ENCODE measurements at places on chromosomes 16 and 17.

DNA sequence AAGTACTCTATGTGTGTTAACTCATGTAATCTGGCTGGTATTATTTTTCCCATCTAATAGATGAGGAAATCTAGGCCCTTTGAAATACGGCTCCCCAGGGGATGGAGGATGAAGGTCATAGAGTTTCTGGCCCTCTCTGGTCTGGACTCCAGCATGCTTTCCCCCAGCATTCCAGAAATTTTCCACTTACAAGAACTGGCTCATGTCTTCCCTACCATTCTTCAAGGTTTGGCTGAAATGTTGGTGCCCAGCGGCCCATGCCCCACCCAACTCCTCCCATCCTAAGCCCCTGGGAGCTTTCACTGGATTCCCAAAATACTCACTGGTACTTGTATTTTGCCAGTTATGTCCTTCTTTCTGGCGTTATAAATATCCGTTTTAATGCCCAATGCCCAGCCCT, 237.5 kb upstream of the NLRP1 start:
- DNase-seq = peak; percentile 33

DNA sequence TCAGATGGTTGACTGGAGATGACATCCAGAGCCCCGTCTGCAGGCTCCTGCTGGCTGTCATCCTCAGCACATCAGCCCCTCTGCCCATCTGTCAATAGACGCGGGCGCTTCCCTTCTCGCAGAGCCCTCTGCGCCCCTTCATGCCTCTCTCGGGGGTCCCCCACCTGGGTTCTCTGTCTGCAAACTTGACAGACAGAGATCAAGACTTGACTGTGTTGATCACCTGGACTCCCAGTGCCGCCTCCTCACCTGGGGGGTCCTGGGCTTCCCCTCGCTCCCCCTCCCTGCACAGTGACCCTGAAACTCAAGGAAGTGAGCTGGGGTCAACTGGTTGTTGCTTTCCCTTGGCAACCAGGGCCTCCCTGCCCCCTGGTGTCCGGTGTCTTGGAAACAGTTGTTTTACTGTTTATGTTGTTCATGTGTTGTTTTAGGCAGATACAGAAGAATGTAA, 31.9 kb downstream of the RNF213 start:
- no peak for DNase-seq

DNA sequence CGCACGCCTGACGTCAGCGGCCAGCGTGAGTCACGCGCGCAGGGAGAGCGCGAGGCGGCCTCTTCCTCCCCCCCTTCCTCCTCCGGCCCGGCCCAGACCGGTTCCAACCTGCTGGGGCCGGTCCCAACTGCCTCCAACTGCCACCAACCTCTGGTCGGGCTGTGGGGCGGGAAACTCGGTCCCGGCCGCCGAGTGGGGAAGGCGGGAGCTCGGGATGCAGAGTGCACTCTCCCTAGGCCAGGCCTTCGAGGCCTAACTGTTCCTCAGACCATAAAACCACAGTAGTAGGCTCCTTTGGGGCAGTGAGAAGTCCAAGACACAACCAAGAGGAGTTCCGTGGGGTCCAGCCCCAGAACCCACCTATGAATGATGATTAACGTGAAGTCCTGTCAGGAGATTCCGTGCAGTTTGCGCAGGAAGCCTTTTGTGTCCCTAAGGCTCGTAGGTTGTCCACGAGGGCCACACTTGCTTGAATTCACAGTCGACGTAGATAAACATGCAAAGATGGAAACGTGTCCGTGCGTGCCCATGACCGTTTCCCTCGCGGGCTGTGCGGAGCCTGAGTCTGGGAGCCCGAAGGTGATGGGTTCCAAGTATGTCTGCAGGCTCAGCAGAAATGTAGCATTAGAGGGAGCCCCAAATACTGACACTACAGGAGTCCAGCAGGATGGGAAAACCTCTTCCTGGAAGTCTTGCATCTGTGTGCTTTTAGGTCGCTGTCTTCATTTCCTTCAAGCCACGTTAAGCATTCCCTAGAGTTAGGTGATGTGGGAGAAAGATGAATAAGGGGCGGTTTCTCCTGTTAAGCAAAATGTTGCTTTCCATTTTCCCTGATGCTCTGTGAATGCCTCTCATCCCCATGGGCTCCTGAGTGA, 647 bp downstream of the UNK start:
- peak; percentile 92 for DNase-seq

DNA sequence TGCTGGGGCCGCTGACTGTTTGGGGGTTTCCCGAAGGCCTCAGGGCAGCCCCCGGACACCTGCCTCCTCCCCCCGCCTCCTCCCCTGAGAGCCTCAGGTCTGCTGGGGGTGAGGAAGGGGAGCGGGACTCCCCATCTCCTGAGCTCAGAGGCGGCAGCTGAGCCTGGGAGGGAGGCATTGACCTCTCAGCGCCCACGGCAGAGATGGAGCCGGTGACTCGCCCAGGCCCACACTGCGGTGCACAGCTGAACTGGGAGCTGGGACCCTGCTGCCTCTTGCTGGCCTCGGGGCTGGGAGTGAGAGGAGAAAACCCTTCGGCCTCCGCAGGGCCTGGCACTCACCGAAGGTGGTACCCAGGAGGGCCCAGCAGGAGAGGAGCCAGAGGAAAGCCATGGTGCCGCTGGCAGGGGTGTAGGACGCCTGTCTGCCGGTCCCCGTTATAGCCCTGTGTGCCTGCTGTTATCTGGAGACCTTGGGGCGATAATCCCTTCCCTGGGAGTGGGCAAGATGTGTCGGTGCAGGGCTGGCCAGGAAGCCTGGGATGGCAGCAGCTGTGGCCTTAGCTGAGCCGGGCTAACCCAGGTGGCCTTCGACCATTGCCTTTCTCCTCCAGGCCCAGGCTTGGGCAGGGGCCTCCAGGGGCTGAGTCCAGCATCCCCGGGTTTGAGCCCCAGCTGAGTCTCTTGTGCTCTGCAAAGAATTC, at the start of gene CTRB2:
Gene CTRB2 (minus strand): TSS at position 413 of the 703 bp plus-strand sequence. CDS start 20 bp downstream, at position 393.
- DNase-seq = no peak

DNA sequence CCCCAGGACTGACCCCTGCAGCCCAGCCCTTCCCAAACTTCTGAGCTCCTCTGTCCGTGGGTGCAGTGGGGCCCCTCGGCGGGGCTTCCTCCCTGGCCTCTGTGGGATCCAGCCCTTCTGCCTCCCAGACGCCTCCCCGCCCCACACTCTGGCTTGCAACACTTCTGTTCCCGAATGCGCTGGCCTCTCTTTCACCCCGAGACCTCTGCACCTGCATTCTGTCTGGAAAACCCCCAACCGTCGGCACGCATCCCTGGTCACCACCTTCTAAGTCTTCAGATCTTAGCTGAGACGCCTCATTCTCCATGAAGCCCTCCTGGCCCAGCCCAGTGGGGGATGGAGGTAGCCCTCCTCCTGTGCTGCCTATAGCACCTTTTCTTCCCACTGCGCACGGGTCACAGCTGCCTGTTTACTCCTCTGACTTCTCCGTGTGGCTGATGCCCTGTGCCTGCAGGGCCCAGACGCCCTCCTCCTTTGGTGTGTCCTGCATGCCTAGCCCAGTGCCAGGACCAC, 26.4 kb downstream of the TMEM235 start:
- no peak for DNase-seq

- no peak for DNase-seq
Measured at GRCh38 chr17:70808596-70808995, 639.3 kb downstream of the KCNJ2 start.

- DNase-seq = no peak
Measured at GRCh38 chr16:82156761-82157533, 13.1 kb downstream of the MPHOSPH6 start.

GRCh38 chr17:63420868-63421680, 25.0 kb downstream of the CYB561 start:
- DNase-seq = no peak

DNA sequence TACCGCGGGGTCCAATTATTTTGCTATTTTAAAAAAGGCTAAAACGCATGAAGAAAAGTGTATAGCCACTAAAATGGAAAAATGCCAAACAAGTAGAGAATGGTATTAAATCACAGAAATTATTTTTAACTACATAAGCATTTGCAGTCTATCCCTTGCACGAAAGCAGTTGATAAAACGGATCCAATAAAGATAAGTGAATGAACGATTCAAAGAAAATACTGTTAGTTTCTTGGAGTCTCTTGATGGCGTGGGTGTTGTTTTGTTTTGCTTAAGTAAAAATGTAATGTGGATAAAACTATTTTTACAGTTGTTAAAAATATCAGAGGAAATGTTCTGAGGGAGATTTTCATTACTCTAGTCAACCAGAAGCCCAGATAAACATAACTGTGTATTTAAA, 9.3 kb downstream of the HS3ST3A1 start:
- DNase-seq = no peak

- DNase-seq = no peak
Measured at GRCh38 chr17:19771971-19772630, 24.0 kb upstream of the ALDH3A1 start.

- peak; percentile 55 for DNase-seq
Measured at GRCh38 chr16:55257966-55258613, 65.9 kb upstream of the IRX6 start.

DNA sequence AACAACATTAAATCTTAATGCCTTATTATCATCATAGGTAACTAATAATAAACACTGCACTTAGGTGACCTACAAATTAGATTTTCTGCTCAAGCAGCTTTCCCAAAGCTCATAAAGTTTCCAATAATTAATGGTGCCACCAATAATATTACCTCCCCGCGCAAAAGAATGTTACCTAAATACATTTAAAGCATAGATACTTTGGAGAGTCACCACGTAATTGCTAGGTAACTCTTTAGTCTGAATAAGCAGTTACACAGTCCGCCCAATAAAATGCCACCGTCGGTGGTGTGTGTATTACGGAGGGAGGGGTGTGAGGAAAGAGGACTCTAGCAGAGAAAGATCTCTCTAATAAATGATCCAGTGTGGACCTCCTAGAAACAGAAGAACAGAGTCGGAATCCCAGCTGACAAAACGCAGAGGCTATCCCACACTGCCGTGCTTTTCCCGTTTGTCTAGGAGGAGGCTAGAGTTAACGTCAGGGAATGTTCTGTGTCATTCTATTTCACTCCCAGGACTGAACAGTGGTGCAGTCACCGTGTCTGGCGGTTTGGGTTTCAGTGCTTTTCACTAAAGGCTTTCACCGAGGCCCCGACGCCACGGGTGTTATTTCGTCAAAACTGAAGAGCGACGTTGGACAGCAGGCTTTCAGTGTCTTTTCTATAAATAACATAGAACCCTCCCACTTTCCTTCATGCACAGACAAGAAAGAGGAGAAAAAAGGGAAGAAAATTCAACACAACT, 630 bp downstream of the RNFT1 start:
- DNase-seq = peak; percentile 61

DNA sequence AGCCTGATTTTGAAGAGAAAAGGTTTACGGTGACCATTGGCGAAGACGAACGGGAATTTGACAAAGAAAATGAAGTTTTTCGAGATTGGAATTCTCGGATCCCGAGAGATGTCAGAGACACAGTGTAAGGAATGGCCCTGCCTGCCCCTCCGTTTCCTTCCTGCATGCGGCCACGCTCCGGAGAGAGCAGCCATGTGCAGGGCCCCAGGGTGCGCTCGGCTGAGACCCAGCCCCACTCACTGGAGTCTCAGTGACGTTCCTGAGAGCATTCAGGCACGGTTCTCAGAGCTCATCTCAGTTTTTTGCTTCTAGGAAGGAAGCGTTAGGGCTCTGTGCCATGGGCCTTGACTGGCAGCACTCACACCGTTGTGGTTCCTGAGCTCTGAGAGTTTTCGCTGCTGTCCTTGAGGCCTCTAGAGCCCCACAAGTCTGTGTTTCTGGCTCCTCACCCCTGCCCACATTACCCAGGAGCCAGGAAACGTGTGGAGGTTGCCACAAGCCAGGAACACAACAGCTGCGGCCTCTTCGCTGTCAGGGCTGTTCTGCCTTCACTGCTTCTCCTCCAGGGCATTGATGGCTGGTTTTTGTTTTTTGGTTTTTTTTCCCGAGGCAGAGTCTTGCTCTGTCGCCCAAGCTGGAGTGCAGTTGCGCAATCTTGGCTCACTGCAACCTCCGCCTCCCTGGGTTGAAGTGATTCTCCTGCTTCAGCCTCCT, 29.8 kb downstream of the ZC3H18 start:
- no peak for DNase-seq

- DNase-seq = no peak
Measured at GRCh38 chr17:57458718-57459285, 202.5 kb downstream of the MSI2 start.

DNA sequence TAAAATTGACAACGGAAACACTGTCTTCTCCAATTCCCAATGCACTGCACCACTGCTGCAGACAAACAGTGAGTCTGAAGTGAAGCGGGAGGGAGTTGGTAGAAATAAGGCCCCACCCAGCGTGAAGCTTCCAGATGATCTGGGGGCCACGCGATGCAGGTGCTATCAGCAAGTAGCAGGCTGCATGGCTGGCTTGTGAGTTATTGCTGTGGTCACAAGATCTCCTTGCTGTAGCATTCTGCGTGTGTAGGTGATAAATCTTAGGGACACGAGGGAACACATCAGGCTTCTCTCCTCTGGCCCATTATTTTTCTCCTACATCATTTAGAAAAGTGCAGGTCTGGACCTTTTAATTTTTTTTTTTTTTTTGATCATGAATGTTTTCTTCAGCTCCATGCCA, 407.6 kb downstream of the TMEM114 start:
- no peak for DNase-seq

- no peak for DNase-seq
Measured at GRCh38 chr17:28570716-28571360, 486 bp downstream of the PIGS start.

- DNase-seq = no peak
Measured at GRCh38 chr16:52465711-52466267, 81.2 kb downstream of the TOX3 start.

DNA sequence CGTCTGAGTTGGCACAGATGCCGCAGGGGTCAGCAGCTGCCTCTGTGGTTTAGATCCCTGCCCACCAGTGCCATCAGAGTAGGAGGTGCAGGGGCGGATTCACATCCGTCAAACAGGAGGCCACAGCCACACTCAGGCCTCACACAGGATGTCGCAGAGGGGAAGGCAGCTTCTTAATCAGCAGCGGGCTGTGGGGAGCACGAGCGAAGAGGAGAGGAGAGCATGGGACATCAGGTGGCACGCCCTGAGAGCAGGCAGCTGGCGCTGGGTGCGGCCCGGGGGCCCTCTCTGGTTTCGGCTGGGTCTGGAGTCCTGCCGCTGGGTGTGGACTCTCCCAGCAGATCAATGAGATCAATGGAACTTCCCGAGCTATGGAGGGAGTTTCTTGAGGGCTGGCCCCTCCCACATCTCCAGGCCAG, 9.6 kb downstream of the LLGL2 start:
- DNase-seq = no peak

DNA sequence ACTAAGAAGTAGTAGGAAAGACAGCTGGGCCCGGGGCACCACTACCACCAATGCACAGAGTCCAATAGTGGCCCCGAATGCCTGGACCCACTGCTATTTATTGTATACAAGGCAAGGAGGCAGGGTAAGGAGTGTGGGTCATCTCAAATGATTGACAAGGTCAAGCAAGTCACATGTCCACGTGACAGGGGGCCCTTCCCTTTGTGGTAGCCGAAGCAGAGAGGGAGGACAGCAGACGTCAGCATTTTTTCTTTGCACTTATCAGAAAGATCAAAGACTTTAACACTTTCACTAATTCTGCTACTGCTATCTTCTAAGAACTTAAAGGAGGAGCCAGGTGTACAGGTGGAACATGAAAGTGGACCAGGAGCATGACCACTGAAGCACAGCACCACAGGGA, 6.5 kb downstream of the VPS53 start:
- no peak for DNase-seq
